ENCODE measurements at places on chromosomes 13 and 19.

DNA sequence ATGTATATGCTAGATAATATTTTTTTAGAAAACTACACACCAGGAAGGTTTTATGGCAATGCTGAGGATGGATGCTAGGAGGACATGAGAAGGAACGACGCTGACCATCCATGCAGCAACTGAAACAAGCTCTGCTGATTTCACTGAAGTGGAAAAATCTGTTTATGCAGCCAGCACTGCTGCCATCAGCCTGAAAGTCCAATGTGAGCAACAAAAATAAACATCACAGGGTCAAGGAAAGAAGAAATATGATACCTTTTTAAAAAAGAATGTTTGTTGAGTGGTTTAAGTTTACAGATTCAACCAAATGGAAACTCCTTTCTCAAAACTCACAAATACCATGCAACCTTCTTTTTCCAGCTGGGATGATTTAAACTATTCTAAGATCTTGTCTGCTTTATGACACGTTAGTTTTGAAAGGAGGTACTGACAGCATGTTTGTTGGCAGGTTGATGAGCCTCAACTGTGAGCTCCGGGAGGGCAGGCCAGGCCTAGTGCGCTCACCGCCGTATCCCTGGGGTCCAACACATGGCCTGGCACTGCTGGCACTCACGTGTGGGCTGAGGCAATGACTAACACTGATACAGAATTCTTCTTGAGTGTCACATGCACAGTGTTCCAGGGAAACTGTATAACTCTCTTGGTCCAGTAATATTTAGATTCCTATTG, 46.8 kb downstream of the LATS2 start:
- no peak for DNase-seq
- H3K27me3 ChIP-seq: no peaks in the 10 kb centered on the region
- peaks cover 6% of the 10 kb centered on the region for H3K4me1 ChIP-seq
- no peak overlapping the region for H3K4me3 ChIP-seq
- H3K27ac ChIP-seq: no peak overlapping the region

GRCh38 chr13:28568286-28568685, 73.4 kb upstream of the FLT1 start:
- no peak overlapping the region for H3K4me3 ChIP-seq
- H3K27me3 ChIP-seq: no peaks in the 10 kb centered on the region
- no peaks in the 10 kb centered on the region for H3K36me3 ChIP-seq
- no peak overlapping the region for H3K27ac ChIP-seq
- H3K4me1 ChIP-seq: no peaks in the 10 kb centered on the region

- no peak overlapping the region for H3K27ac ChIP-seq
- H3K36me3 ChIP-seq: no peaks in the 10 kb centered on the region
- H3K27me3 ChIP-seq: no peaks in the 10 kb centered on the region
Observed at GRCh38 chr13:47843005-47843404, 158.1 kb downstream of the SUCLA2 start.

GRCh38 chr19:16591803-16592556, 19.8 kb upstream of the SLC35E1 start:
- DNase-seq: peak; percentile 54
- H3K4me3 ChIP-seq: no peak overlapping the region
- peaks cover 27% of the 10 kb centered on the region for H3K4me1 ChIP-seq
- H3K36me3 ChIP-seq: no peaks in the 10 kb centered on the region

DNA sequence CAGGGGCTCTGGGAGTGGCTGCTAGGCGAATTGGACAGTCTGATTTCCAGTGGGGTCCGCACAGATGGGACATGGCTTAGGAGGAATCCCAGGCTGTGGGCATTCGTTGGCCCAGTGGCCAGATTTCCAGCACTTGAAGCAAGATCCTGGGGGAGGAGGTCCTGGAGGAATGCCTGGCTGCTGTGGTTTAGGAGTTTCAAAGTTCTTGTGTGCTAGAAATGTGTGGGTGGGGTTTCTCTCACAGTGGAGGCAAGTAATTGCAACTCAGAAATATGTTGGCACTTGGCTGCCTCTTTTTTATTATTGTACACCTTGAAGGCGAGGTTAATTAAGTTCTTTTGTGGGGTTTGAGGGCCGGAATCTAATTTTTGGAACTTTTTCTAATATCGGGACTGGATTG, 17.1 kb downstream of the IGFL3 start:
- DNase-seq: no peak
- no peak overlapping the region for H3K27ac ChIP-seq
- no peaks in the 10 kb centered on the region for H3K36me3 ChIP-seq
- no peaks in the 10 kb centered on the region for H3K4me1 ChIP-seq

DNA sequence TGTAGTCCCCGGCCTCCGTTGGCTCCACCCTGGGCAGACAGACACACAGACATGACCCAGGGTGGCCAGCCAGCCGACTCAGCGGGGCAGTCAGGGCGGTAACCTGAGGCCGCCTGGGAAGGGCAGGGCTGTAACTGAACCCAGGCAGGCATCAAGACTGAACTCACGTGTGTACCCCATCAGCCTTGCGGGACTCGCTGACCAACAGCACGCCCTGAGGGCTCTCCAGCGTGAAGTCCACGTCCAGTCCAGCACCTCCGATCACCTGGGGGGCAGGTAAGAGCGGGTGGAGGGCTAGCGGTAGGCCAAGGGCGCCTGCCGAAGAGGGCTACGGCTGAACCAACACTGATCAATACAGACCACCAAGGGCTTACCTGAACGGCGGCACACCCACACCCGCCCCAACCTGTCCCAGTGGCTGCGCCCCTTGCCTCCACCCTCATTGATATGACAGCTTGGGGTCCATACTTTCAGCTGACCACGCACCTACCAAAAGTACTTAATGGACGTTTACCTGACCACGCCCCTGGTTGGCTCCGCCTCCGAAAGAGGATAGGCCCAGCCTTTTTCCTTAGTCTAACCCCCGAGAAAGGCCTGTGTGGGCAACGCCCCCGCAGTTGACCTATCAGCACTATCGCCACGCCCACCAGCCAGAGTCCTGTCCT, 791 bp downstream of the TMED1 start:
- H3K27ac ChIP-seq: 0 out of 2 replicates have a peak overlapping the region, but pooled peaks have one; percentile 29
- H3K27me3 ChIP-seq: peaks cover 6% of the 10 kb centered on the region
- peak overlapping the region; percentile 42 for H3K4me3 ChIP-seq

DNA sequence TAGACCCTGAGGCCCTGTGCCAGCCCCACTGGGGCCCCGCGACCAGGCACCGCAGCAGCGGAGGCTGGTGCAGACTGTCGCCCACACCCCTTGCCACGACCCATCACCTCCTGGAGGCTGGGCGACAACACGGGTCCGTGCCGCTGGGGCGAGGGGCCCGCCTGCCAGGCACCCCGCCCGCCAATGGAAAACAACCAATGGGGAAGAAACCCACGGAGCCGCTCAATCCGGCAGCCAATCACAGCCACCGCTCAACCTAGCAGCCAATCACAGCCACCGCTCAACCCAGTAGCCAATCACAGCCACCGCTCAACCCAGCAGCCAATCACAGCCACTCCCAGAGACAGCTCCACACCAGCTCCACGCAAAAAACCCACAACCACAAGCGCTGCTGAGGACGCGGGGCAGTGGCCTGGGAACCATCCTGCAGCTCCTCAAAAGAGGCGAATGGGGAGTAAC, 29.7 kb downstream of the GPX4 start:
- H3K36me3 ChIP-seq: no peaks in the 10 kb centered on the region
- H3K4me3 ChIP-seq: no peak overlapping the region
- peak; percentile 72 for DNase-seq
- H3K27ac ChIP-seq: 0 out of 2 replicates have a peak overlapping the region, but pooled peaks have one; percentile 55
- H3K4me1 ChIP-seq: 0 out of 2 replicates have a peak, but pooled peaks cover 3% of the 10 kb centered on the region

DNA sequence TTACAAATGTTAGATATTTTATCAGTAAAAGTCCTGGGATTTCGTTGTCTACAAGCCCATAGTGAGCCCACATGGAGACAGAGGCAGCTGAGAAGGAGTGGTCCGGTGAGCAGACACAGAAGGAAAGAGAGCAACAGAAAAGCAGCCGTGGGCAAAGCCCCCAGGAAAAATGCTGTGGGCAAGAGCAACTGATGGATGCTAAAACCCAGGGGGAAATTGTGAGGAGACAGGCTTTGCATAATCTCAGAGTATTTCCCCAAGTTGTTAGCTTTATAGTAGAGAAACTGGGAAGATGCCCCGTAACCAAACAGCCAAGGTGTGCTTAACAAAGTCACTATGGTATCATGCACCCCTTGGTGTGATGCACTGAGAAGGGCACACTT, 35.1 kb downstream of the GJA3 start:
- H3K4me3 ChIP-seq: no peak overlapping the region
- H3K4me1 ChIP-seq: peaks cover 16% of the 10 kb centered on the region
- no peaks in the 10 kb centered on the region for H3K36me3 ChIP-seq
- H3K27ac ChIP-seq: no peak overlapping the region
- peaks cover 37% of the 10 kb centered on the region for H3K27me3 ChIP-seq
- DNase-seq: no peak

DNA sequence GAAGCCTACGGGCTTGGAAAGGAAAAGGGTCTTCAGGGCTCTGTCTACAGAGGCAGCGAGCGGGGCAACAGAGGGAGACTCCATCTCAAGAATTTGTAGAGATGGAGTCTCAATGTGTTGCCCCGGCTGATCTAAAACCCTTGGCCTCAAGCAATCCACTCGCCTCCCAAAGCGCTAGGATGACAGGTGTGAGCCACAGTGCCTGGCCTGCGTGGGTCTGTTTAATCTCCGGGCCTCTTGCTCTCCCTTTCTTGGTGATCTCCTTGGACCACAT, 8.1 kb downstream of the RPS9 start:
- no peak overlapping the region for H3K4me3 ChIP-seq
- peak; percentile 38 for DNase-seq
- H3K4me1 ChIP-seq: peaks cover 18% of the 10 kb centered on the region
- H3K27me3 ChIP-seq: no peaks in the 10 kb centered on the region

DNA sequence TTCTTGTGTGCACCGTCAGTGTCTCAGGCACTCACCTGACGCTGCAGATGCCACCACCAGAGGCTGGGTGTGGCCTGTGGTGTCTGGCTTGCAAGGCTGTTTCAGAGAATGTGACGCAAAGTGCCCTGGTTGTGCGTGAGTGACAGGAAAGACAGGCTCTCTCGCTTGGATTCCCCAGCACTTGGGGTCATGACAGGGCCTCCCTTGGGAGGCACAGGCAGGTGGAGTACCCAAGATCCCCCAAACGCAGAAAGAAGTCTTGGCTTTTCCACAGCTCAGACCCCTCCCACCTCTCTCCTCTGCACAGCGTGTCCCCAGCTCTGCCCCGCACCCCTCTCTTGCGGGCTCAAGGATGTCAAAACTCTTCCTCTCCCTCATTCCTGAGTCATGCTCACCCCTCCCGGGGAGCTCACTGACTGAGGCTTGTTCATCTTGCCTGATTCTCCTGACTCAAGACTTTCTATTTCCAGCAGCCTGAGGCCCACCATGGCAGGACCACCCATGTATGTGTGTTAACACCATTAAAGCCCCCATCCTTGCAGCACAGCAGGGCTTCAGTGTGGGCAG, 21.0 kb downstream of the DHX34 start:
- H3K27ac ChIP-seq: no peak overlapping the region
- no peak overlapping the region for H3K4me3 ChIP-seq
- no peaks in the 10 kb centered on the region for H3K27me3 ChIP-seq

DNA sequence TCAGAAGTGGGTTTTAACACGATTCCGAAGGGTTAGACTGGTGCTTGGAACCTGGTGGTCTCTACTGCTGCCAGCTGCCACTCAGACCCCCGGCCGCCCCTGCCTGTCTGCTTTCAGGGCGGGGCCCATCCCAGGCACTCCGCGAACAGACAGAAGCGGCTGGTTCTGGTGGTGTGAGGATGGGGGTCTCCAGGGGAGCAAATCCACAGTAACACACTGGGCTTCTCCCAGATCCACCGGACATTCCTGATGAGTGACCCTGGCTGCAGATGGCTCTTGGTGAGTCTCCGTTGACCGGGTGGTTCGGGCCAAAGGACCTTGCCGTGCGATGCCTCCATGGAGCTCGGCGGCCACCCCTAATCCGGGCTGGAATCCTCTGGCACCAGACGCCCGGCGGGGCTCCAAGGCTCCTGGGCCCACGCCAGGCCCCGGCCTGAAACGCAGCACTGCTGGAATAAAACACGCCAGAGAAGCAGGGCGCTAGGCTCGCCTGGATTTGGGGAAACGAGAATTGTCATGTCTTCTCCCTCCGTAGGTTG, 2.1 kb upstream of the PTBP1 start:
- H3K36me3 ChIP-seq: peaks cover 3% of the 10 kb centered on the region
- H3K4me3 ChIP-seq: no peak overlapping the region
- no peak for DNase-seq
- H3K4me1 ChIP-seq: peaks cover 33% of the 10 kb centered on the region
- no peak overlapping the region for H3K27ac ChIP-seq

- peaks cover 50% of the 10 kb centered on the region for H3K27me3 ChIP-seq
- peak overlapping the region; percentile 85 for H3K4me3 ChIP-seq
- no peaks in the 10 kb centered on the region for H3K36me3 ChIP-seq
- no peak overlapping the region for H3K27ac ChIP-seq
- H3K4me1 ChIP-seq: peaks cover 13% of the 10 kb centered on the region
Observed at GRCh38 chr13:46385946-46386345, 1.1 kb downstream of the RUBCNL start.

- no peak for DNase-seq
- H3K27ac ChIP-seq: no peak overlapping the region
- H3K4me1 ChIP-seq: no peaks in the 10 kb centered on the region
- H3K4me3 ChIP-seq: no peak overlapping the region
Observed at GRCh38 chr13:48654511-48654910, 782 bp downstream of the CYSLTR2 start.

GRCh38 chr19:54310543-54310942, 2.4 kb downstream of the LILRA5 start:
- no peaks in the 10 kb centered on the region for H3K27me3 ChIP-seq
- no peak overlapping the region for H3K27ac ChIP-seq
- H3K4me1 ChIP-seq: no peaks in the 10 kb centered on the region

GRCh38 chr19:18932216-18932841, 8.7 kb downstream of the HOMER3 start:
- H3K36me3 ChIP-seq: no peaks in the 10 kb centered on the region
- peaks cover 8% of the 10 kb centered on the region for H3K4me1 ChIP-seq
- peak; percentile 98 for DNase-seq
- no peak overlapping the region for H3K27ac ChIP-seq
- no peaks in the 10 kb centered on the region for H3K27me3 ChIP-seq
- H3K4me3 ChIP-seq: peak overlapping the region; percentile 69

- no peaks in the 10 kb centered on the region for H3K36me3 ChIP-seq
- H3K4me3 ChIP-seq: no peak overlapping the region
- H3K27ac ChIP-seq: no peak overlapping the region
- no peak for DNase-seq
Observed at GRCh38 chr19:17123041-17123440, 47.5 kb downstream of the MYO9B start.

- peak; percentile 10 for DNase-seq
- no peaks in the 10 kb centered on the region for H3K36me3 ChIP-seq
- no peak overlapping the region for H3K27ac ChIP-seq
- H3K4me3 ChIP-seq: no peak overlapping the region
Observed at GRCh38 chr13:82647540-82647939, 1234.7 kb downstream of the SLITRK1 start.

All from GM23338 (cell line).